Tibial artery (tissue), 4 donors: ENCODE measurements at places on chromosomes 1 and 21.

DNA sequence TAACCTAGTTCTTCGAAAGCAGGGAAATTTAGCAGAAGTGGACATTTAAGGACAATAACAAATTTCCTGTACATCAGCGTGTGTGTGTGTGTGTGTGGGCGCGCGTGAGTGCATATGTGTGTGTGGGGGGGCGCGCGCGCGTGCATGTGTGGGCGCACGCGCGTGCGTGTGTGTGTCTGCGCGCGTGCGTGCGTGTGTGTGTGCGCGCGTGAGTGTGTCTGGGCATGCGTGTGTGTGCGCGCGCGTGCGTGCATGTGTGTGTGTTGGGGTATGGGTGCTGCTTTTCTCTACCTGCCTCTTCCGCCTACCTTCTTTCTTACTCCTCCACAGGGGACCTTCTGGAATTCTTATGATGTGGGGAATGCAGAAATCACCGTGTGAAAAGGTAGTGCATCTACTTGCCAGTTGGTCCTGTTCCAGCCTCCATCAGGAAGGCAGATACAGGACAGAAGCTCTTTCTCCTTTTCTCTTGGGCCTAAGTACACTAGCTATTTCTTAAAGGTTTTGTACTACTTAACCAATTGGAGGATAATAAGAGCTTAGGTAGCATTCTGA lies 165.4 kb upstream of the KCNK2 start:
- no peak for DNase-seq

DNA sequence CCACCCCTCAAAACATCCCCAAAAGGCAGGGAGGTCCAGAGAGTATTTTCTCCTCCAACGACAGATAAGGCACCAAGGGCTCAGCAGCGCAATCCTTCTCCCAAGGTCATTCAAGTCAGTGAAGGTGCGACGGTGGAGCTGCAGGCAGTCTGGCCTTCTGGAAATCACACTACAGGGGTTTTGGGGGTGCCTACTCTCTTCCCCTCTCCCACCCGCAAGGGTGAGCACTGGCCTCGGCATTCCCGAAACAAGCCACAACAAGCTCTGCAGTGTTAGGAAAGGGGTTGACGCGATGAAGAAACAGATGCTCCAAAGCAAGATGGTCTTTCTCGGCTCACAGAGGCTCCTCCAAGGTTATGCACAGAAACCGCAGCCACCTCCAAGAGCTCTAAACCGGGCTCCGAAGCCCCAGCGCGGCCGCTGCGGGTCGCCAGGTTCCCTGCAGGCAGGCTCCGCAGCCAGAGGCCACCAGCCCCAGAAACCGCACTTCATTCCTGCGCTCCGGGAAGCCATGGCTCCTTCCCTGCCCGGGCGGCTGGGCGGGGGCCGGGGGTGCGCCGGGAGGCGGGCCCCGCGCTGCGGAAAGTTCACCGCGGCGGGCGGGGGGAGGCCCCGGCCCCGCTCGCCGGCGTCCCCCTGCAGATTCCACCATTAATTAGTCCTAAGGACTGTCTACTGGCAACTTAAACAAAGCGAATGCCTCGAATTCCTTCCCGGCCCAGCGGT lies 1.1 kb downstream of the LUZP1 start:
- peak; percentile 73 for DNase-seq

GRCh38 chr1:182484531-182485257 lies 34.7 kb downstream of the RGSL1 start:
- DNase-seq, result no peak

- no peak for DNase-seq
These were observed 240.8 kb upstream of the NR5A2 start for GRCh38 chr1:199786695-199787094.

DNA sequence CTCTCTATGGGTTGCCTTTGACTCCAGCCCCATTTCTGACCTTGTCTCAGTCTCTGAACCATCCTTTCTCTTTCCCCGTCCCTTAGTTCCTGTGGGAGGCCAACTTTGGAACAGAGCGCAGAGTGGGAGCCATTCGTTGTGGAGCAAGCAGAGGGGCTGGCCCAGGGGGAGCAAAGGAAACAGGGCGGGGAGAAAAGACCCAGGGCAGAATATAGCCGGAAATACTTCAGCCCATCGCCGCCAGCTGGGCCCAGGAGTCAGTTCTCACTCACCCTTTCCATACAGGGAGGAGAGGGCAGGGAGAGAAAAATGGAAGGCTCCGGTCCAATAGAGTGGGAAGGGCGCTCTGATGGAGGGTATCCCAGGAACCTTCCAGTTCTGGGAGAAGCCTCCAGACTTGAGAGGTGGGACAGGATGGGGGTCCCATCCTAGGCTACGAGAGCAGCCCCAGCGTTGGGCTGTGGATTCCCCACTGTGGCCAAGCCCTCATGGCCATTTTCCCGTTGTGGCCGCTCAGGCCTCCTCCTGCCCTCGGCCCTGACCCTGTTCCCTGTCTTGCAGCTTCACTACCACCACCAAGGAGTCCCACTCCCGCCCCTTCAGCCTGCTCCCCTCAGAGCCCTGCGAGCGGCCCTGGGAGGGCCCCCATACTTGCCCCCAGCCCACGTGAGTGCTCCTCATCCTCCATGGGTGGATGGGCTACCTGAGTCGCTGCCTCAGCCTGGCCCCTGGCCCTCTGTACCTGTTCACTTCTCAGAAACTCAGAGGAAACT lies 10.9 kb downstream of the PEAR1 start:
- DNase-seq, result no peak

GRCh38 chr1:26530410-26530894 lies 891 bp downstream of the RPS6KA1 start:
- no peak for DNase-seq

DNA sequence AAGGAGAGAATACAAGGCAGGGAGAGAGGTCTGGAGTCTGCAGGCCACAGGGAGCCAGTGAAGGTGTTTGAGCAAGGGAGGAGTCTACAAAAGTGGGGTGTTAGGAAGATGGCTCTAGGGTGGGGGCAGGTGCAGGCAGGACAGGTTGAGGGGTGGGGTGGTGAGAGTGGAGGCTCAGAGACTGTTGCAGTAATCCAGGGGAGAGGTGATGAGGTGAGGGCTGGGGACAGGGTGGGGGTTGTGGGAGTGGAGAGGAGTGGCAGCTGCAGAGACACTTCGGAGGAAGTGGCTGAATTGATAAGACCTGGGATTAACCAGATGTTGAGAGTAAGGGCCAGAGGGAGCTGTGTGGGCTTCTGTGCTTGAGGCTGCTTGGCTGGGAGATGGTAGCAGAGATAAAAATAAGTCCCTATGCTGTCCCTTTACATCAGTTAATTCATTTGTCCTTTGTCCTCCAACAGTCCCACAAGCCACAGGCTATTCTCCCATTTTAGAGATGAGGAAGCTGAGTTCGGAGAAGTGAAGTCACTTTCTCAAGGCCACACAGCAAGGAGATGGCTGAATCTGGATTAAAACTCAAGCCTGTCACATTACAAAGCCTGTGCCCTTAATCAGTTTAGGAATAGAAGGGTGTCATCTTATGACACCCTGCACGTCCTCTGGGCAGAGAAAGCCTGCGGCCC lies 54.8 kb upstream of the SYNC start:
- DNase-seq, result no peak

GRCh38 chr1:204524986-204525385 lies 8.8 kb downstream of the MDM4 start:
- no peak for DNase-seq

GRCh38 chr1:39394598-39394997 lies 96.8 kb upstream of the BMP8A start:
- no peak for DNase-seq

DNA sequence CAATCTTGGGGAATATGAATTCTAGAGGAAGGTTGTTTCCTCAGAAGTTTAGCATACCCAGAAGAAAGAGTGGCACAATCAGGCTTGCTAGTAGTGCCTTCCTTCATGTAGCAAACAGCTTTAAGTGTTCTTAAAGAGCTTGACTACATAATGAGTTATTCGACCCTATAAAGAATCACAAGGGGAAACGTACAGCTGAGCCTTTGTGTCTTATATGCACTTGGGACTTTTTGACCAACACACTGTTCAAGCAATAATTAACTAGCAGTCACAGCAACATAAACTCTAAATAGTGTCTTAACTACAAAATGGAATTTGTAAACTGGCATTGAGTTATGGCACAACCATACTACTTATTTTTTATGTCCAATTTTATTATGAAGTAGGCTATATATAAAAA lies 86.1 kb downstream of the TTLL7 start:
- no peak for DNase-seq

DNA sequence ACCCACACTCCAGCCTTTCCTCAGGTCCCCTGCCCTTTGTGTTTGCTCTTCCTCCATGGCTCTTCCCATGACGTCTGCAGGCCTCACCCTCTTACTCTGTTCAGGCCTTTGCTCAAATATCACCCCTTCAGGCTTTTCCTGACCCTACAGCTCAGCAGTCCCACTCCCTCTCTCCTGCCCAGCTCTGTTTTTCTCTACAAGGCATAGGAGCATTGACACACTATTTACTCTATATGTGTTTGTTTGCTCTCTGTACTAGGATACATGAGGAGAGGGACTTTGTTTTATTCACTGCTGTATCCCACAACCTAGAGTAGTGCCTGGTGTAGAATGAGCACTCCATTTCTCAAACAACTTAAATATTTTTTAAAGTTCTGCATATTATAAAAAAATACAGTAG lies 107.4 kb upstream of the COA6 start:
- DNase-seq, result no peak

DNA sequence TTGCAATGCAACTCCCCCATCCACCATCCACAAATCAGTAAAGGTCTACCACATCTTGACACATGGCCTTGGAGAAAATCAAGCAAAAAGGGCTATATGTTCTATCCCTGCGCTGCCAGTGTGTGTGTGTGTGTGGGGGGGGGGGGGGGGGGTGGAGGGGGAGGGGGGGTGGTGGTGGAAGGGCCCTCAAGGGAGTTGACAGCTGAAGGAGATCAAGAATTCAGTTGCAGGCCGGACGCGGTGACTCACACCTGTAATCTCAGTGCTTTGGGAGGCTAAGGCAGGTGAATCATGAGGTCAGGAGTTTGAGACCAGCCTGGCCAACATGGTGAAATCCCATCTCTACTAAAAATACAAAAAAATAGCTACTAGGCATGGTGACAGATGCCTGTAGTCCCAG lies 37.6 kb upstream of the CLIC4 start:
- no peak for DNase-seq

DNA sequence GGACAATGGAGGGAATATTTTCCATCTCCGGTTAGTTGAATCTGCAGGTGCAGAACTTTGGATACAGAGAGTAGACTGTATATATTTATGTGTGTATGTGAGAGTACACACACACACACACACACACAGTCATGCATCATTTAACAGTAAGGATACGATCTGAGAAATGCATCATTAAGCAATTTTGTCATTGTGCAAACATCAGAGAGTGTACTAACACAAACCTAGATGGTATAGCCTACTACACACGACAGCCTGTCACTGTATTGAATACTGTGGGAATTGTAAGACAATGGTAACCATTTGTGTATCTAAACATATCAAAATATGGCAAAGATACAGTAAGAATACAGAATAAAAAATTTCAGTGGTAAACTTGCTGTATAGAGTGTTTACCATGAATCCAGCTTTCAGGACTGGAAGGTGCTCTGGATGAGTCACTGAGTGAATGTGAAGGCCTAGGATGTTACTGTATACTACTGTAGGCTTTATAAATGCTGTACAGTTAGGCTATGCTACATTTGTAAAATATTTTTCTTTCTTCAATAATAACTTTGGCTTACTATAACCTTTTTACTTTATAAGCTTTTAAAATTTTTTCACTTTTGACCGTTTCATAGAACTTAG lies 138.5 kb downstream of the ZZZ3 start:
- DNase-seq, result no peak

- no peak for DNase-seq
These were observed 94.1 kb downstream of the GREM2 start for GRCh38 chr1:240517891-240518290.

- DNase-seq, result no peak
These were observed 137.3 kb downstream of the PGBD5 start for GRCh38 chr1:230288641-230289349.

DNA sequence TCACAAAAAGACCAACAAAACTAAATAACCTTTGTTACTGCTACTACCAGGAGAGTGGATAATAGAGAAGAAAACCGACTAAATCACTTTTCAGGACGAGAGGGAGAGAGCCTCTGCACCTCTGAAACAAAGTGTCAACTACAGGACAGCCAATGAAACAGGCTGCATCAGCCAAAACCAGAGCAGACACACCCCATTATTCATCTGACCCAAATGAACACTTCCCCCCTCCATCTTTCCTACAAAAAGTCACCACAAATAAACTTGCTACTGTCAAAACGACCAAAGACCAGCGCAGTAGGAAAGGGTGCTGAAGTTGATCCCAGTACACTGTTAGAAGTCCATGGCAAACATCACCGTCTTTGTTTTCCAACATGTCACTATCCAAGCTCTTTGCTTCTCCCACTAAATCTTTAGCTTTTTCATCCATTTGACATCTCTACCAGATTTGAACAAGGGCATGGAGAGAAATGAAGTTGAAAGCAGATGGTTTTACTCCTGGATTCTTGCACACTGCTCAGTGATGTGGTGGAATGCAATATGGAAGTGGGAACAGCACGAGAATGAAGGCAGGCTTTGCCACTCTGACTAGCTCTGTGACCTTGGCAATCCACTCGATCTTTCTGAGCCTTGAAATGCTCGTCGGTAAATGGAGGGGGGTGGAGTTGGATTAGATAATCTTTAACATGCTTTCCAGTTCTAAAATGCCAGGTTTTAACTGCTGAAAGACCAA lies 20.5 kb downstream of the DSTYK start:
- no peak for DNase-seq

DNA sequence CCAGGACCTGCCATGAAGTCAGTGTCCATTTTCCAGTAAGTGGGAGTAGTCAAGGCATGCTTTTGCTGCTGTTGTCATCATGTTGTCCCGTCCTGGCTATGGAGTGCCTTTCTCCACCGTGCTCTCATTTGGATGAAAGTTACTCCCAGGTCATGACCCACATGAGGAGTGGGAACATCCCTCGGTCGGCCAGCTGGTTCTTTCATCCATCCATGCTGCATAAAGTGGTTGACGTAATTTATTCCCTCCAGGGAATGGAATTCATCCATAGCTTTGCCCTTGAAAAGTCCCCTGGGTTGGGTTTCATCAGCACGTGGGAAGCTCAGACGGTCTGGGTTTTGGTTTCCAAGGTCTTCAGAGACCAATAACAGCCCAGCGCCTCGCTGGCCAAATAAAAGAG lies 11.6 kb downstream of the PLA2G2A start:
- peak; percentile 27 for DNase-seq

DNA sequence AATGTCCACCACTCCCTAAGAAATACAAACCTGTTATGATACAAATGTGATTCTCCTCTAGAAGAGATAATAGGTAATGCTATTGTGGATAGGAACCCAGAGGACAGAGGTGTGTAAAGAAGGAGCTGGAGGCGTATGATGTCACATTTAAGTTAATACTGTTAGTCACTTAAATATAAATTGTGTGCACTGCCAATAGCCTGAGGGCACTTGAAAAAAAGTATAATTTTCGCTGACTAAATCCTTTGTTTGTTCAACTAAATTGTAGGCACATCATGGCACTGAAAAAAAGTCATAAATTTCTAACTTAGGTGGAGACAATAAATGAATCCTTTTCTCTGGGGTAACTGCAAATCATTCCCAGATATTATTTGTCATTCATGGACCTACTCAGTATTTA lies 4.4 kb downstream of the RCSD1 start:
- no peak for DNase-seq

- DNase-seq, result no peak
These were observed 62.8 kb downstream of the MAGI3 start for GRCh38 chr1:113452921-113453770.
